ENCODE measurements at places on chromosomes 6 and 20.

GRCh38 chr6:2509711-2510110 lies 241.0 kb downstream of the MYLK4 start:
- DNase-seq: no peak

- DNase-seq: no peak
Measured at GRCh38 chr6:19754686-19755085, 82.5 kb upstream of the ID4 start.

DNA sequence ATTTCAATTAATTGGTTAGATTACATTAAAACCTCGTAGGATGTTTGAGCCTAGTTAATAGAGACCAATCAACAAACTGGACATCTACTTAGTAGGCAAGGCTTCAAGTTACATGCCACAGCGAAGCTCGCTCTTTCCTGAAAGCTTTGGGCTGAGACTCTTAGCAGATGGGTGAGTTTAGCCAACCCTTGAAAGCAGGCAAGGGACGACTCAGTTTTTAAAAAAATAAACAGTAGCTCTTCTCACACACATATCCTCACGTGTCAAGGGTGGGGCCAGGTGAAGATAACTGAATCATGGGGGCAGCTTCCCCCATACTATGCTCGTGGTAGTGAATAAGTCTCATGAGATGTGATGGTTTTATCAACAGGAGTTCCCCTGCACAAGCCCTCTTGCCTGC lies 775 bp downstream of the MTFR2 start:
- DNase-seq: no peak

DNA sequence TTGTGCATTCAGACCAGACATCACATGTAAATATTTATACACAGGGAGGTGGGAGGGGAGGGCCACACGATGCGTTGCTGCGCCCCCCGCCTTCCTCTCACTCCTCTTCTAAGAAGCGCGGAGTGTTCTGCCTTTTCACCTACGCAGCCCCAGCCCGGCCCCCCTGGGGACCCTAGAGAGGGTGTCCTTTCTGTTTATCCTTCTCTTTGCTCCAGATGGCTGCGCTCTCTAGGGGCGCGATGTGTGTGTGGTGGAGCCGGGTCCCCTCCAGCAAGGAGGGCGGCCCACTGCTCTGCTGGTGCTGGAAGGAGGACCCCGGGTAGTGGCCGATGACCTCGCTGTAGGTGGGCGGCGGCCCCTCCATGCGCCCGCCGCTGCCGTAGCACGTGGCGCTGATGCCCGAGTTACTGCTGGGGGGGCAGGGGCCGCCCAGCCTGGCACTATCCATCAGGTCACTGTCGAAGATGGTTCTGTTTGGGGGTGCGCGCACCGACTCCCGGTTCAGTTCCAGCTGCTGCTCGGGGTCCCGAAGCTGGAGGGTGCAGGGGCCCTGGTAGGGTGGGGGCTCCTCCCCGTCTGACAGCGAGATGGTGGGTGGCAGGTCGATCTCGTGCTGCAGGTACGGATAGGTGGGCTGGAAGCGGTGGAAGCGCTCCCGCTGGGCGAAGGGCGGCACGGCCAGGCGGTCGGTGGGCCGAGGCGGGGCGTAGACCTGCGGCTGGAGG lies 31.8 kb upstream of the ZBP1 start:
- DNase-seq: no peak

DNA sequence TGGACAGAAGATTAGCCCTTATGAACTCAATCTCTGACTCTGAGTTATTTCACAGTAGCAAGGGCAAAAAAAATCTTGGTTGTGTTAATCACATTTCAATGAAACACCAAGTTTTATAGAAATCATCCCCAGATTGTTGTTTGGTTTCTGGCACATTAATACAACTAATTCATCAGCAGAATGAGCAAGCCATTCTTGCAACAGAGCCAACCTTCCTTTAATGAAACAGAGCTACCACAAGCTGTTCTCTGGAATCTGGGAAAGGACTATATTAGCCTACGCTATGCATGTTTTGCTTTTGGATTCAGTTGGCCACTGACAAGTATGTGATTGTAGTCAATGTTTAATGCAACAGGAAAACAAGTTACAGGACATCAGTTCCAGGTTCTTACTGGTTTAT lies 13.8 kb upstream of the POPDC3 start:
- DNase-seq: no peak
